ENCODE measurements at places on chromosomes 7 and 10. TPM values are rescaled to one million over a fixed set of nuclear protein-coding genes. Genes with fewer than 3 reads are reported as not detected.
A peak's percentile ranks its signal among the peaks of the same experiment; 100 is the strongest.

- no peak for DNase-seq
Measured at GRCh38 chr7:9822458-9823290, 1151.0 kb upstream of the PHF14 start.

Gene SPDYE11
- not detected for total RNA-seq

Gene OR2A14
- total RNA-seq, result not detected

Gene ASB10
- not detected for total RNA-seq

DNA sequence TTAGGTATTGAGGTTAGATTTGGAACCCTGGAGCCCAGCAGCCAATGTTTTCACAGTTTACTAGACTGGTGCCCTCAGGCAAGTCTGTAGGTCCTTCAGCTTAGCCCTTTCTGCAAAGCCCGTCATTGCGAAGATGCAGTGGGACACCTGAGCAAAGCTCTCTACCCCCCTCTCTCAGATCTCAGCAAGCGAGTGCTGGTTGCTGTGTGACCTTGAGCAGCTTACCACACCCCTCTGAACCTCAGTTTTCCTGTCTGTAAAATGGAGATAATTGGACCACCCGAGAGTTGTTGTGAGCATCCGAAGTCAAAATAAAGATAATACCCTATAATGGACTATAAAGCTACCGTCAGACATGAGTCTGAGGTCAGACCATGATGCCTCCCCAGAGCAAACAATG lies 3.7 kb downstream of the NPC1L1 start:
- DNase-seq, result no peak

Gene PDE6C
- total RNA-seq, result not detected

DNA sequence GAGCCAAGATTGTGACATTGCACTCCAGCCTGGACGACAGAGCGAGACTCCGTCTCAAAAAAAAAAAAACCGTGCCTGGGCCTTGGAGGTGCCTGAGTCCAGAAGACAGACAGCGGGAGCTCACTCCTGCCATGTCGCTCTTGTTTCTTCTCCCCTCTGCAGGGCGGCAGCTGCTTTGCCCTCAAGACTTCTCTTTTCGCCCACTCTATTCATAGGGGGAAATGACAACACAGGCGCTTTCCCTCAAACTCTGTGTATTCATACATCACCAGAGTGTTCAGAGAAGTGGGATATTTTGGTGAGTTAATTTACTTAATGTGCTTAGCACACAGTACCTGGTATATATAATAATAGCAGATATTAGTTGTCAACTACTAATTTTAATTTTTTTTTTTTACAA lies 44.5 kb downstream of the FOXK1 start:
- DNase-seq, result no peak

Gene PRR15
- 13.2 TPM for total RNA-seq

Gene TEX36
- total RNA-seq, result not detected

- DNase-seq, result no peak
Measured at GRCh38 chr7:139738101-139738489, 39.7 kb downstream of the HIPK2 start.

Gene NKX1-2
- not detected for total RNA-seq

DNA sequence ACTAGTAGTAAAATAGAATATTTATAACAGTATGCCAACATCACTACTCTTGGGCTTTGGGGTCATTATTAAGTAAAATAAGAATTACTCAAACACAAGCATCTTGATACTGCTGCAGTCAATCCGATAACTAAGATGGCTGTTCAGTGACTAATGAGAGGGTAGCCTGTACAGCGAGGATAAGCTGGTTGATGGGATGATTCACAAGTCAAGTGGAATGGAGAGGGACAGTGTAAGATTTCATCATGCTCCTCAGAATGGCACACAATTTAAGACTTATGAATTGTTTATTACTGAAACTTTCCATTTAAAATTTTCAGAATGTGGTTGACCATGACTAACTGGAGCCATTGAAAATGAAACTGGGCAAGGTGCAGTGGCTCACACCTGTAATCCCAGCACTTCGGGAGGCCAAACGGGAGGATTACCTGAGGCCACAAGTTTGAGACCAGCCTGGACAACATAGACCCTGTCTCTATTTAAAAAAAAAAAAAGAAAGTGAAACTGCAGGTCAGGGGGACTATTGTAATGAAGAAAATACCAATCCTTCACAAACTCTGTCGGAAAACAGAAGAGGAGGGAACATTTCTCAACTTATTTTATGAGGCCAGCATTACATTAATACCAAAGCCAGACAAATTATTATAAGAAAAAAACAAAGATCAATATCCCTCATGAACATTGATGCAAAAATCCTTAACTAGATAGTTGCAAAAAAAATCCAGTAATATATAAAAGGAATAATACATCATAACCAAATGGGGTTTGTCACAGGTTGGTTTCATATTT lies 11.2 kb downstream of the AVL9 start:
- no peak for DNase-seq

GRCh38 chr7:143320620-143321019 lies 4.7 kb downstream of the CLCN1 start:
- peak; percentile 71 for DNase-seq

DNA sequence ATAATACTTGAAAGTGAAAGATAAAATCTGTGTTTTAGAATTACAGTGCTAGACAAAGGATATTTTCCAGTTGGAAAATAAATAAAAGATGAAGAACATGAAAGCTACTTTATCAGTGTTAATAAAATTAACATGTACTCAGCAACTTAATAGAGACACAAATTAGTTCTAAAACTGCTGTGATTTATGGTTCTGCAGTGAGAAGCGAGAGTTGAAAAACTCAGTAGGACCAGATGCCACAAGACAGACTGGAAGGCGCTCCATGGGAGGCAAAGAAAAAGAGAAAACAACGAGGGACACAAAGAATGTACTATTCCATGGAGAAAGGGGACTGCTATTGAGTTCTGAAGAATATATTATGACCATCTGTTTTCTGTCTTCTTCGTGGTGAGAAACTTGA lies 590.4 kb downstream of the PHTF2 start:
- no peak for DNase-seq

DNA sequence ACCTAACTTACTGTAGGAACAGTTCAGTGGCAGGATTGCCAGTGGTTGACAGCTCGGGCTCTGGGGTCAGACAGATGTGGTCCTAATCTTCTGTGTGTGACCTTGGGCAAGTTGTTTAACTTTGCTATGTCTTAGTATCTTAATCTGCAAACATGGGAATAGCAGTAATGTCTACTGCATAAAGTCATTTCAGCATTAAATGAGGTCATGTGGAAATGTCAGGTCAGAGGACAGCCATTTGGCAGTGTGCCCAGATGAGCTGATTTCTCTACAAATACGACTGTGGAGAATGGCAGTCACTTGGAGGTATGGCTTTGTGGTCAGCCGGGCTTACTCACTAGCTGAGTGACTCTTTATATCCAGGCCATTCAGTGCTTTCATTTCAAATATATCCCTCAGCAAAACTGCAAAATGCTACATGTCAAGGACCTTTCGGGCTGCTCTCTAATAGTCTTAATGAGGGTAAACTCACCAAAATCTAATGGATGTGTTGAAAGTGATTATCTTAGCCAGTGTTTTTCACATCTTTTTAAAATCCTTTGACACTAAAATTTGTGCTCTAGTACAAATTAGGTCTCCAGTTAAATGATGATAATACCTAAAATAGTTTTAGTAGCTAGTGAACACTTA lies 171.4 kb downstream of the ST7 start:
- DNase-seq, result peak; percentile 73

Gene GRM8
- total RNA-seq, result not detected

DNA sequence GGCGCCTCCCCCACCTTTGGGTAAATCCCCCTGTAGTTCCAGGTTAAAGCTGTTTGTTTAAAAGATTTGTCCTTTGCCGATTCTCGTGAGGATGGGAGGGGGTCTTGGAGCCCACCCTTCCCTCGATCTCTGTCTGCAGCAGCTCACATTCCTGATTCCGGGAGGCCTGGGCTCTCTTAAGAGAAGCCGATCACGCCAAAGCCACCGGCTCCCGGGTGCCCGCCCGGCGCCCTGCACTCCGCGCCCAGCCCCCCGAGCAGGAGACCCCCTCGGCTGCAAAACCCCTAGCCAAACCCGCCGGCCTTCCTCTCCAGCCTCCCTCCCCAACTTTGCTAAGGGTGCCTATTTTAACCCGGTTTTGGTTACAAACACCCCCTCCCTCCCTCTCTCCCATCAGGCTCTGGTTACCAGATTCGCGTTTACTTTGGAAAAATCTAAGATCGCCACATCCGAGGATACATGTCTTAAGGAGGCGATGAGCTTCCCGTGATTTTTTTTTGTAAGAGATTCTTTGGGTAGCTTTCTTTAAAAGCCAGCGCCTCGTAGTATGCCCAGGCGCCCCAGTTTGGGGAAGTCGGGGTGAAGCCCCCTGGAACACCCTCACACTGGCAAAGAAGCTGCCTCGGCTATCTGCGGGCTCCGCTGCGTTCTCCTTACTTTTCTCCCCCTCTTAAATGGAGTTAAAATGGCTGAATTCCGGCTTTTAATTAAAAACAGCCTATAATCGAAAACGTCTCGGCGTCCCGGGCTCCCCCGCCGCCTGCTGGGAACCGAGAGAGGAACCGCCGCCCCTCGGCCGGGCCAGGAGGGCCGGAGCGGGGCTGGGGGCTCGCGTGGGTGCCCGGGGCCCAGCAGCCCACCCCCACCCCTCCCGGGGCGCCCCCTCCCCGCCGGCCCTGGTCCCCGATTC lies 983 bp downstream of the TNRC18 start:
- no peak for DNase-seq

DNA sequence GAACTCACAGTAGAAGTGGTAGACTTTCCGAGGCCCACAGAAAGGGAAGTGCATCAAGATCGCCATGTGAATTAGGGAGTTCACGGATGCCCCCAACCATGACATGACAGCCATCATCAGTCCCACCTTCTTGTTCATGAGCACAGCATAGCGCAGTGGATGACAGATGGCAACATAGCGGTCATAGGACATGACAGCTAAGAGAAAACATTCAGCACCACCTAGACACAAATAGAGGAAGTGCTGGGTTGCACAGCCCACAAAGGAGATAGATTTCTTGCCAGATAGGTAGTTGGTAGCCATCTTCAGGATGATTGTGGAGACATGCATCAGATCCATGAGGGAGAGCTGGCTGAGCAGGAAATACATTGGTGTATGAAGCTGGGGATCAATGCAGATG lies 342 bp downstream of the OR2AE1 start:
- no peak for DNase-seq

Data from breast epithelium (tissue), 4 donors.